ENCODE measurements at places on chromosomes 5 and 9.

- no peak for DNase-seq
Measured at GRCh38 chr9:137390553-137391410, 32.2 kb downstream of the EXD3 start.

DNA sequence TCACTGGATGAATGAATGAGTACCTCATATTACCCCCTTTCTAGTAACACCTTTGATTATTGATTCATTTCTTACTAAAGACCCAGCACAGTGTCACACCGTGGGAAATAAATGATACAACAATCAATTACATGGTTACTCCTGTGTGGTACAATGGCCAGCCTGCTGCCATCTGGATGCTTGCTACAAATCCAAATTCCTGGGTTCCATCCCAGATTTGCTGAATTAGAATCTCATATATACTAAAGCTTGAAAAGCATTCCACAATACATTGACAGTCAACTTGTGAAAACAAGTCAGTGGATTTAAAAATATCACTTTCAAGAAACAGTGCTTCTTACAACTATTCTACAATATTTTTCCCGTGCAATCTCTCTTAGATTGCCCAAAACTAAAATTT is 989.3 kb downstream of the PTPRD start:
- no peak for DNase-seq

DNA sequence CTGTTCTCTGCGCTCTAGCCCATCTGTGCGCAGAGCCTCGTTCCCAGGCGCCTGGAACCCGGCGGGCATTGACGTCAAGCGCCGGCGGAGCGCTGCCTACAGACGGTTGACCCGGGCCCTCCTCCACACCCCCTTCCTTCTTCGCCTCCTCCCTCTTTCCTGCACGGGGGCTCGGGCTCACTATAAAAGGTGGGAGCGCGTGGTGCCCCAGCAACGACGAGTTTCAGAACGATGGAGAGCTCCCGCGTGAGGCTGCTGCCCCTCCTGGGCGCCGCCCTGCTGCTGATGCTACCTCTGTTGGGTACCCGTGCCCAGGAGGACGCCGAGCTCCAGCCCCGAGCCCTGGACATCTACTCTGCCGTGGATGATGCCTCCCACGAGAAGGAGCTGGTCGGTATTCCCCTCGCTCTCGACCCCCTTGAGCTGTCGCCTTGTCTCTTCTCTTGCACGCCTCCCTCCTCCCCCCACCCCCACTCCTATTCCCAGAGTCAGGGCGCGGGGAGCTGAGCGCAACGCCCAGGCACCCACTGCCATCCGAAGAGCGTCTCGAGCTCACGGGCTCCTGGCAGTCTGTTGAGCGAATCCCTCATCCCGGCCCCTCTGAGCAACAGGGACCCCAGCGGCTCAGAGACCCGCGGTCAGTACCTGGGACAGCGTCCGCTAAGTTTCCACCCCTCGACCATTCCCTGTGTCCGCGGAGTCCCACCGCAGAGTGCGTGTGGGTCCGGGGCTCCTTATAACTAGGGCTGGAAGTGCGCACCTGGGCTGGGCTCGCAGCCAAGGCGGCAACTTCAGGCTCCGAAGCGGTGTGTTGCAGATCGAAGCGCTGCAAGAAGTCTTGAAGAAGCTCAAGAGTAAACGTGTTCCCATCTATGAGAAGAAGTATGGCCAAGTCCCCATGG is at the start of gene CARTPT:
Gene CARTPT (plus strand): TSS at position 213 of the 902 bp plus-strand sequence. CDS start 19 bp downstream, at position 232.
- peak; percentile 26 for DNase-seq

- DNase-seq, result no peak
Measured at GRCh38 chr5:87154191-87154590, 113.5 kb upstream of the RASA1 start.

DNA sequence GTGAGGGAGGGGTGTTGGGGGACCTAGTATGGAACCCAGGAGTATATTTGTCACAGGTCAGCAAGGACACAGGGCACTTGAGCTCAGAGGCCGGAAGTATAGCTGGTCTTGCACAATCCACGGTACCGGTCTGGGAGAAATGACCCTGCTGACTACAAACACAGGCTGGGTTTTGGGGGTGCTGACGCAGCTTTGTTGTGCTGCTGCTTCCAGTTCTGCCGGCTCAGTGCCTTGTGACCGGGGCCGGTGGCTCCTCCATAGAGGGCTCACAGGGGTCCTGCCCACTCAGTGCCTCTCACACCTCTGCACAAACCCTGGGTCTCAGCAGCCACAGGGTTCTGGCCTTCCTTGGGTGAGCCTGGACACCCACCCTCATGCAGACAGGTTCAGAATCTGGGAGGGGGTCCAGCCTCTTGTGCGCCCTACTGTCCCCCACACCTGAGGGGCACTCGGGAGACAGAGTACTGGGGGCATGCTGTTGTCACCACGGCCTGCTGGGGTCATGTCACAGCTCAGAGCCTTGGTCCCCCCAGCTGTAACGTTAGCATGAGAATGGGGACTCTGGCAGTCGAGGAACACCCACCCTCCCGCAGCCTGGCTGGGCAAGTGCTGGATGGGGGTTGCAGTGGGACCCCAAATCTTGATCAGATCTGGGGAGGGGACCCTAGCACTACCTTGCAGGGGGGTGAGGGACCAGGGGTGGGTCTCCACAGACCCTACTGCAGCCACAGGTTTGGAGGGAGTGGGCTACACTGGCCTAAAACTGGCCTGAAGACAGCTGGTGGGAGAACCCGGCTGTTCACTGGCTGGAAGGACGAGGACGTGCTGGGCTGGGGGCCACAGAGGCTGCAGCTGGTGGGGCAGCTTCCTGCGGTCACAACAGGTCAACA is 17.7 kb downstream of the NINJ1 start:
- no peak for DNase-seq

- DNase-seq, result no peak
Measured at GRCh38 chr5:122367456-122367855, 55.4 kb downstream of the SNCAIP start.

DNA sequence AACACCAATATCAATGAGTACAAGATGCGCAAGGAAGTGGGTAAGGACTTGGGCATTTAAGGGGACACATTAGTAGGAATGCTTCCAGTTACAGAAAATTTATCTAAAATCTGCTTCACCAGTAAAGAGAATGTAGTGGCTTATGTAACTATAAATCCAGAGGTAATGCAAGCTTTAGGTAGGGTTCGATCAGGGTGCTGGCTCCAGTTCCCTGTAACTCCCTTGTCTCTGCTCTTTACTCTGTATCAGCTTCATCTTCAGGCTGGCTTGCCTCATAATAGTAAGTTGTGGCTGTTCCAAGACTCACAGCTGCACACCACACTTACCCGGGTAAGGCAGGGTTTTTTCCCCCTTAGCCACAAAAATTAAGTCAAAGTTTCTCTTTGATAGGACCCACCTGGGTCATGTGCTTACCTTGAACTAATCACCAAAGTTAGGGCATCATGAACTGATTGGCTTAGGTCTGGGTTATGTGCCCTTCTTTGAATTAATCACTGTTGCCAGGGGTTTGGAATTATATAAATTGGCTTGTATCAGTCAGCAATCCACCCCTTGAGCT is 35.5 kb downstream of the ARHGEF37 start:
- DNase-seq, result no peak

DNA sequence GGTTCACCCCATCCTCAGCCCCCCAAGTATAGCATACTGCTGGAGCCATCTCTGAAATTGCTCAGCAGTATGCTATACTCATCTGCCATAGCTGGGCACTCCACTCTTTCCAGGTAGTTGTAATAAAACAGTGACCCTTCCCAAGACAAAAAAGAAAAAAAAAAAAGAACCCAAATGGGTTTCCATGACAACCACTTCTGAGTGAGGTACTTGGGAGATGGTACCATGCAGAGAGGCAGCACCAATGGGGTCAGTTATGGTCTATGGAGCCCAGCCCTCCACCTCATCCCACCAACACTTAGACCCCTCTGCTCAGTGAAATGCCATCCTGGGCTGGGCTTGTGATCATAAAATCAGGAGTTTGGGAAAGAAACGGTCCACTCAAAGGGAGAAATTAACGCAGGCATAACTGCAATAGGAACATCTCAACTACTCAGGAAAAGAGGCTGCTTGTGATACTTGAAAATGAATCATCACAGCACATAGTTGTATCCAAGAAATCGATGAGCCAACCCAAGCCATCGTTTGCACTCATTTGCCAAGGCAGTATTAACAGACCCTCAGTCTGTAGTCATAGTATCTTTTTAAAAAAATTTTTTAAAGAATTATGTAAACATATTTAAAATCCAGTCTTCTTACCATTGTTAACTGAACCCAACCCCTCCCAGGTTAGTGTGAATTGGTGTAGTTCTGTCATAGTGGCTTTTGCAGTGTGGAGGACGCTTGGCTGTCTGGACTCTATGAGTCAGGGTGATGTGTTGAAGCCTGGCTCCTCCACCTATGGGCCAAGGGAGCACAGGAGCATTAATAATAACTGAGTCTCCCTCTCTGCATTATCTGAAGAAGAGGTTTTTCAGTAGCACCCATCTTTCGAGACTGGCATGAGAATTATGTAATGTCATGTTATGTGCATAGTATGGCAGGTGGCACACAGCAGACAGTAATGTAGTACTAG is 402.7 kb downstream of the SPOCK1 start:
- no peak for DNase-seq

All from endothelial cell of umbilical vein (primary cell).